Activated T-helper 1 cell treated with Interleukin-2 at 50 U/mL for 16 hours (primary cell): ENCODE measurements at places on chromosomes 3 and 15.

GRCh38 chr15:69666921-69667811 is 214.5 kb downstream of the RPLP1 start:
- DNase-seq = no peak

DNA sequence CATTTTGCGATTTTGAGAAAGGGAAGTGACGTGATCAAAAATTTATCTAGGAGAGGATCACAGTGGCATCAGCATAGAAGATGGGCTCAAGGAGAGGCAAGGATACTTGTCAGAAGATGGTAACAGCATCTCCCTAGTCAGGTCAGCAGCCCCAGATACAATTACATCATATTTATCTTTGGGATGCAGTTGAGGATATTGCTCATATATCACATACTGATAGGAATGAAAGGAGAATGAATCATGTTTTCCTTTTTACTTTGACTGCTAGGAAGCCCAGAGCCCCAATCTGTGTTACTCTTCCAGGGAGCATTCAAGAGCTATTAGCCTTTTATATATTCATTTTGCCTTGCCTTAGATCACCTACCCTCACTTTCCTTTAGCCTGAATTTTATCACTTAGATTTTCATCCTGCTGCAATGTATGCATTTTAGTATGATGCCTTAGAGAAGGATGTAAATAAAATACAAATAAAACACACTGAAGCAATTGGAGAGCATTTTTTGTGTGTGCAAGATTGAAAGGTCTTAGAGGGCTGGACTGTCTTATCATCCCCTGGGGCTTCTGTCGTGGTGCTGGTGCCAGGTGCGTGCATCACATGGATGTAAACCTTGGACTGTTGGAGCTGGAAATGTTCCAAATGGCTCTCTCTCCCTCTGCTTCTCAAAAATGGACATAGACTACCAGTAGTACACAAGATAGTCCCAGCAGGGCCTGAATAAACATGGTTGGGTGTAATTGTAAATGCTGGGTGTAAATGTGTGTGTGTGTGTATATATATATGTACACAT is 40.3 kb downstream of the CORO2B start:
- DNase-seq = no peak

DNA sequence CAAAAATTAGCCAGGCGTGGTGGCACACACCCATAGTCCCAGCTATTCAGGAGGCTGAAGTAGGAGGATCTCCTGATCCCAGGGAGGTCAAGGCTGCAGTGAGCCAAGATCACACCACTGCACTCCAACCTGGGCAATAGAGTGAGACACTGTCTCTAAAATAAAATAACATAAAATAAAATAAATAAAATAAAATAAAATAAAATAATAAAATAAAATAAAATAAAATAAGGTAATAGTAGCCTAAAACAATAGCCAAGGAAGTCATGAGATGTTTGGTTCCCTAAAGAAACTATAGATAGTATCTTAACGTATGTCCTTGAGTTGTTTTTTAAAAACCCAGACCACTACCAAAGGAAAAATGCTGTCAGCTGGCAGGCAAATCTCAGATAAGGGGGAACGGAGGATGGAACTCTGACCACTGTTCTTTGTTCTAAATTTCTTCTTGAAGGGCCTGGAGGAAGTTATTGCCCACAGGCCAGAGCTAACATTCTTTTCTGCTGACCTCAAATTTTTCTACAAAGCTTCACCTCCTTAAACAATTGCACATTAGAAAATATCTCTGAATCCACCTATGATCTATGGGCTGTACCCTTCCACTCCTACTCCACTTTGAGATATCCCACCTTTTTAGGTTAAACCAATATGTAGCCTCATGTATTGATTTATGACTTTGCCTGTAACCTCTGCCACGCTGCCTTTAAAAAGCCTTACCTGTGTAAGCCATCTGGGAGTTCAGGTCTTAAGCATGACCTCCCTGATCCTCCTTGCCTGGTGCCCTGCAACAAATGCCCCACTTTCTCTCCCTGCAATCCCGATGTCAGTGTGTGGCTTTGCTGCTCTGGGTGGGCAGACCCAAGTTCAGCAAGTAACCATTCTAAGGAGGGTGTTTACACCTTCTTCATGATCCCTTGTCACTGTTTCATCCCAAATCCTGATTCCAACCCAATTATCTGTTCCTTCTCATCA is 126.2 kb upstream of the BHLHE40 start:
- no peak for DNase-seq

DNA sequence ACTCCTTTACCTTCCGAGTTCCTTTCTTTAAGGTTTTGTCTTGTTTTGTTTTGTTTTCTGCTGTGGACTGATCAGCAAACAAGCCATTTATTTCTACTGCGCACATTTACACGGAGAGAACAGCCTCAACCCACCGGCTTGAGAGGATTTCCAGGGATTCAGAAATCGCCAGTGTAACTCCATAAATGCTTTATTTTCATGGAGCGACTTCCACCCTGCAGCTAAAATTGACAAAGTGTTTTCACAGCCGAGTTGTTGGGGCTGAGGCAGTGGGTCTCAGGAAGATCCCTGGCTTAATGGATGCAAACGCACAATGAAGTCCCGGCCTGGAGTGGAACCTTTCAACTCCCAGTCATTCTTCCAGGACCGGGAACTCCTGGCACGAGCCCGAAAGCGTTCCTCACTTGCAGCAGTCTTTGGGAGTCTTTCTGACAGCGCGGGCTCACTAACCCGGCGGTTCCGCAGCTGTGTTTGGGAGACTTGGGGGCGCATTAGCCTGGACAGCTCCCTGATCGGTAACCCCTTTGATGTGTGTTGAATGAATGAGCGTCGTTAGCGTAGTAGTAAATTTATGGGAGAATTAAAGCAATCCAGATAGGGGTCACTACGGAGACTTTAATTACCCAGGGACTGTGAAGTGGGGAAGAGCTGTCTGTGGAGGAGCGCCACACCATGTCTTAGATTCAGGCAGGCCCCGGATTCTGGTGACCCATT is 785 bp upstream of the MYRIP start:
- no peak for DNase-seq

GRCh38 chr15:88334436-88334835 is 77.9 kb upstream of the NTRK3 start:
- no peak for DNase-seq

- DNase-seq = no peak
Observed at GRCh38 chr3:89264037-89264560, 156.7 kb downstream of the EPHA3 start.

DNA sequence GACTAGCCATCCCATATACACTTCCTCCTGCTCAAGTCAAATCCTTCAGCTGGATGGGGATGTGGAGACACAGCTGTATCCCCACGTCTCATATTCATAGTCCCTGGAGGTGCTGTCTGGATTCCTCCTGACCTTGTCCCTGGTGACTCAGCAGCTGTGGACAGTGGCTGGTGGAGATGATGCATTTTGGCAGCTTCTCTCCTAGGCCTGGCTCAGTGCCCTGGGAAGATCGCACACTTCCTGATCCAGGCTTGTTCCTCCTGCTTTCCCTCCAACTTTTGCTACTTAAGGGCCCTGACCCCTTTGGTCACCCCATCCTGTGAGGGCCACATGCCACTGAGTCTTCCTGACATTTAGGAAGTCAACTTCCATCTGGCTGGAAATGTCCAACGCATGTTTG is 44.4 kb downstream of the ADAMTSL3 start:
- no peak for DNase-seq

DNA sequence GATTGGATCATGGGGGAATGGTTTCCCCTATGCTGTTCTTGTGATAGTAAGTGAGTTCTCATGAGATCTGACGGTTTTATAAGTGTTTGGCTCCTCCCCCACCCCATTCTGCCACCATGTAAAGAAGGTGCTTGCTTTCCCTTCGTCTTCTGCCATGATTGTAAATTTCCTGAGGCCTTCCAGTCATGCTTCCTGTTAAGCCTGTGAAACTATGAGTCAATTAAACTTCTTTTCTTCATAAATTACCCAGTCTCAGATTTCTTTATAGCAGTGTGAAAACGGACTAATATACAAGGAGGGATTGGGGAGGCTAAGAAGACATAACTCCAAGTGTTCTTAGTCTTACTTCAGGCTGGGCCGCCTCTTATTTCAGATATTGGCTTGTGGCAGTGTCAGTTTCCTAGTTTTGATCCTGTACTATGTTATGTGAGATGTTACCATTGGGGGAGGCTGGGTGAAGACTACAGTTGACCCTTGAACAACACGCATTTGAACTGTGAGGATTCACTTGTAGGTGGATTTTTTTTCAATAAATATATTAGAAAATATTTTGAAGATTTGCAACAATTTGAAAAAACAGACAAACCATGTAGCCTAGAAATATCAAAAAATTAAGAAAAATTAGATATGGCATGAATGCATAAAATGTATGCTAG is 44.9 kb downstream of the NMD3 start:
- DNase-seq = no peak

DNA sequence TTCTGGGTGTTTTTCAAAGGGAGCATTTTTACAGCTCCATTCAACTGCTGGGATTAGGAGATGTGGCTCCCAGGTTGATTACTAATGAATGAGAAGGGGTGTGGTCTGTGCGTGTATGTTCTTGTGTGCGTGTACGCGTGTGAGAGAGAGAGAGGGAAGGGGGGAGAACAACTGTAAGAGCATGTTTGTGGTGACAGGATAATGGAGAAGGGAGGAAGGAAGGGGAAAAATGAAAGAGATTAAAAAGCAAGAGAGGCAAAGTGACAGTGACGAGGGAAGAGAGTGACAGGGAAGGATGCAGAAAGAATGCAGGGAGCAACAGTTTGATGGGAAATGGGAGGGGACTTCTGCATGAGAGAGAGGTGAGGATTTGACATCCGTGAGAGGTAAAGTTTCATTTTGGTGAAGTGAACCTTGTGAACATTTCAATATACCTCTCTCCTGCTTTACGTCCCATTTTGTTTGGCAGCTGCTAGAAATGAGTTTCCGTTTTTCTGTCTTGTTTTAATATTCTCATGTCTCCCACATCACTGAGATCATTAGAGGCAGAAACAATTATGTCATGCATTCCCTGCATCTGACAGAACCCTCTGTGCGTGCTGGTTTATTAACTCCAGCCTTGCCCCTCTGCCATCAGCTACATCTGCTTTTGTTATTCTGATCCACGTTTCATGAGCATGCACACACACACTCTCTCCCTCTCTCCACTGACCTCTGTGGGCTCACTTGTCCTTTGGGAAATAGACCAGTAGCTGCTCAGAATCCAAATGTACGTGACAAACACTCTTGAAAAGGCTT is 161.6 kb downstream of the GAP43 start:
- DNase-seq = no peak

GRCh38 chr15:73389971-73390544 is 21.3 kb upstream of the HCN4 start:
- no peak for DNase-seq

DNA sequence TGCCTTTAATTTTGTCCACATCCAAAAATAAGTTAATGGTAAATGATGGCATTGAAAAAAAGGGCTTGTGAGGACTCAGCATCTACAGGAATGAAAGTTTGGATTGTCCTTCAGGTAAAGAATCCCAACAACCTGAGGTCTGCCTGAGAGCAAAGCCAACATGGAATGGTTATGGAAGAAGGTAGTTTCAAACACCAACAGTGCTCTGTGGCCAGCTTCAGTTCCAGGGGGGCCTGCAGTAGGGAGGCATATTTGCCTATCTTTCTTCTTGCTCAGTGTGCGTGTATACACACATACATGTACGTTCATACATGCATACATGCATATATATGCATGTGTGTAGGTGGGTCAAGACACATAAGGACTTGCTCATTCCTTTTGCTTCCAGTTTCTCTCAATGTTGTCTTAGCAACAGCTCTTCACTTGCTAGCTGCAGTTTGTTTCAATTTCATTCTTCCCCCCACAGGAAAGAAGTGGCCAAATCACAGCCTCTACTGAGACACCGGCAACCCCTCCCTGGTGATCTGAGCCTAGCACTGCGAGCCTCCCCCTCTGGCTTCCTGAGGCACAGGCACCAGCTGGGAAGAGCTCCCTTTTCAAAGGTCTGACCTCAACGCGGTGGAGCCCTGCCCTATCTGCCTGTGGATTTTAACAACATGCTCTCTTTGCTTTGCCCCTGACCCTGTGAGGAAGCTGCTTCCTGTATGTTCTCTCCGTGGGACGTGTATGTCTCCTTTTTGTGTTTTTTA is 146.2 kb downstream of the KLF13 start:
- DNase-seq = no peak

- DNase-seq = no peak
Observed at GRCh38 chr3:114428044-114428595, 134.3 kb downstream of the TIGIT start.

DNA sequence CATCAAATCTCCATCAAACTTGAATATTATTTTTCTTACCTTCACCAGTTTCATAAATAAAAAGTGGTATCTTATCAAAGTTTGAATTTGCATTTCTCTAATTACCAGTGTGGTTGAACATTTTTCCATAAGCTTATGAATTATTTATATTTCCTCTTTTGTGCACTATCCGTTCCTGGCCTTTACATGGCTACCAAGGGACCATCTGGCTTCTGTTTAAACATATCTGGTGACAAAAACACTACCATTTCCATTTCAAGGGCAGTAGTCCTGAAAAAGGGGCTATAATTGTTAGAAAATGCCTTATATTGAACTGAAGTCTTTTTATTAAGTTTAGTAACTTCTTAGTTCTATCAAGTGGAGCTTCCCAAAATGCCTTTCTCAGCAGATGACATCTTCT is 44.3 kb upstream of the TM4SF4 start:
- DNase-seq = no peak

GRCh38 chr15:48592221-48592731 is 53.2 kb downstream of the FBN1 start:
- DNase-seq = no peak

- DNase-seq = no peak
Observed at GRCh38 chr3:31439890-31440750, 92.6 kb upstream of the STT3B start.
